ENCODE measurements at places on chromosomes 13 and 19.

- DNase-seq: no peak
Observed at GRCh38 chr13:43251961-43252360, 228.6 kb downstream of the DNAJC15 start.

DNA sequence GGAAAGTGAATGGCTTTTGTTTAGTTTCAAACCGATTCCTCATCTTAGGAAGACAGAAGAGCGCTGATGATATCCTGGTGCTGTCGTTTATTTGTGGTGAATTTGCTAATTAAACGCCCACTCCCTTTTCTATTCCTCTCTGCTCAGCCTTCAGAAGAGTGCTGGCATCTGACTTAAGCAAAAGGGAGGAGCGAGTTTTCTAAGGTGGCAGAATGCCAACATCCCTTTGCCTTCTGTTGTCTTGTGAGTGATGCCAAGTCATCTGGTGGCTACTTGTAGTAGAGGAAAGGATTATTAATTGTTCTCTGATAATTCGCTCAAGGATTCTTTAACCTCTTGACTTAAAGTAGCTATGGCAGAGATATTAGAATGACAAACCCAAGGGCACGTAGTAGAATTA is 68.1 kb downstream of the ERCC5 start:
- no peak for DNase-seq

DNA sequence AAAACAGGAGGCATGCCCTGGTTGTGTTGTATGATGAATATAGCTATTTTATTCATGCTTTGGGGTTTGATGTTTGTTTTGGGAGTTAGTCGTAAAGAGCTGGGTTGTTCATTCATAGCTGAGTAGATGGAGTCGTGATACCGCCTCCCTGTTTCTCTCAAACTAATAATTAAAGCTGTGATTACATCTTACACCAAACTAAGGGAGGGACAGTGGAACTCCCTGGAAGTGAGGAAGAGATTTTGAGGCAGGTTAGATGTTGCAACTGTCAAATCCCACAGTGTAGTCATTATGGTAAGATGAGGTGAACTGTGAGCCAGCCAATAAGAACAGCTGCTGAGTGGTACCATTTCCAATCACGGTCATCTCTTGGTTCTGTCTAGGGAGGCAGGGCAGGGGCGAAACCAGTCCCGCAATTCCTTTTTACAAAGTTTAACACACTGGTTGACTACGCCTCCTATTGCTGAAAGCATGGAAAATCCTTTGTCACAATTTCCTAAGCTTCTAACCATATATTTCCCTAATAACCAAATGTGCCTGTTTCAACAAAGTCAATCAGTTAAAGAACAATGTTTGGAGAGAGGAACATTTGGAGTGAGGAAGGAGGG is 207.6 kb upstream of the SERP2 start:
- no peak for DNase-seq

DNA sequence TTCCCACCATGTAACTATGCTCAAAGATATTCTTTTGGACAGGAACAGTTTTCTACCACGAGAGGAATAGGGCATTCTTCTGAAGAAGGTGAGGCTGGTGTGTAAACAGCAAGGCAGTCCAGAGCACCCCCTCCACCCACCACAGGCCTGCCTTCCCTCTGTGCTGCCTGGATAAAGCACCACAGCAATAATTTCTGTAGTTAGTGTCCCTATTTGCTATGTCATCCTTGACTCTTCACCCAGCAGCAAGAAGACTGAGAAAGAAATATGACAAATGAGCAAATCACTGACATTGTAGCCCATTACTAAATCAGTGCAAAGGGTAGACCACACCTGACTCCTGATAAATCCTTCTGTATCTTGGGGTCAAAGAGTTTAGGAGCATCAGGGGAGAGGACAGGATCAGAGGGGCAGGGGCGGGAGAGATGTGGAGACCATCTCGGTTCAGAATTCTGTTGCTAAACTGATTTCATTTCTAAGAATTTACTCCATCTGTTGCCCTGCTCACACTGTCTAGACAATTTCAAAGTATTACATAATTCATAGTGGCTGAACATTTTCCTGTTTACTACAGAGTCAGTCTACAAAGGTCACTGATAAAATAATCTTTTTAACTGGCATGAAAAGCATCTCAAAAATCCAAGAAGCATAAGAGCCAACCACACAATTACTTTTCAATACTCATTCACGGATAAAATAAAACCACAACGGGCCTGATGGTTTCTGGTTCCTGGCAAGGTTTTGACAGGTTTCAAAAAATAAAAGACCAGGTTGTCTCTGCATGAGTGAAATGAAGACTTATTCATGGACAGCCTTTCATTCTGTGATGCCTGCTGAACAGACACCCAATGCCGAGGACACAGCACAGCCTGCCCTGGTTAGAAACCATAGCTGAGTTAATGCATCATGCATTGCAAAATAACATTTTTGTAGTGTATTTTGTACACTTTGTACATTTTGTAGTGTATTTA is 88.4 kb upstream of the IRS2 start:
- DNase-seq: no peak

DNA sequence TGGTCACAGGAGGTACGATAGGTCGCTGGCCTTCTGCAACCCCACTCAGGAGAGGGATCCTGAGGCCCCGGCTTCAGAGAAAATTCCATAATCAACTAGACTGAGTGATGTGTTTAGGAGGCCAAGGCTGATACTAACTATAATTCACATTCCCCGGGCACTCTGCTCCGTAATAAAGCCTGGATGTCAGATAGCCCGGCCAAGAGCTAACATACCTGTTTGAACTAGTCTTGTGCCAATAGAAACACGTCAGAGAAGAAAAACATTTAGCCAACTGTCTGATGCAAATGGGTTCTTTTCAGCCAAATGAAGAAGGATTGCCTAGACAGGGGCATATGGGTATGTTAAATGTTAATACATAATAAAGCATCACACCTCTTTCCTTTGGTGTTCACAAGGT is 204.2 kb downstream of the TSHZ3 start:
- DNase-seq: no peak

- DNase-seq: no peak
Observed at GRCh38 chr19:47821460-47822020, at the start of gene CRX. CRX (plus strand) TSS chr19:47821937; CDS start chr19:47834444, 12,507 bp downstream.

GRCh38 chr19:50510700-50511068 is 307 bp downstream of the JOSD2 start:
- DNase-seq: no peak

DNA sequence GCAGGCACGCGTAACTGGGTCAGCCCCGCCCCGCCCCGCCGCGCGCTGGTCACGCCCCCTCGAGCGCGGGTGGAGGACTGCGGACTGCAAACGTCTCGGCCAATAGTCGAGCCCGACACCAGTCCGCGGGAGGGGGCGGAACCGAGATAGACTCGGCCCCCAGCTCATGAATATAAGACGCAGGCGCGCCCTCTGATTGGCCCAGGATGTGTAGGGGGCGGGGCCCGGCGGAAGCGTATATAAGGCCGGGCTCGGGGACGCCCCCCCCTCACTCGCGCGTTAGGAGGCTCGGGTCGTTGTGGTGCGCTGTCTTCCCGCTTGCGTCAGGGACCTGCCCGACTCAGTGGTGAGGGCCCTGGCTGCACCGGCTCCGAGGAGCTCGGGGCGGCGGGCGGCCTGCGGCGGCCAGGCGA is at the start of gene CIRBP:
TSS of gene CIRBP (plus strand) at position 268 of the 413 bp plus-strand sequence. CDS start 1,602 bp downstream, outside the sequence.
- DNase-seq: peak; percentile 98

DNA sequence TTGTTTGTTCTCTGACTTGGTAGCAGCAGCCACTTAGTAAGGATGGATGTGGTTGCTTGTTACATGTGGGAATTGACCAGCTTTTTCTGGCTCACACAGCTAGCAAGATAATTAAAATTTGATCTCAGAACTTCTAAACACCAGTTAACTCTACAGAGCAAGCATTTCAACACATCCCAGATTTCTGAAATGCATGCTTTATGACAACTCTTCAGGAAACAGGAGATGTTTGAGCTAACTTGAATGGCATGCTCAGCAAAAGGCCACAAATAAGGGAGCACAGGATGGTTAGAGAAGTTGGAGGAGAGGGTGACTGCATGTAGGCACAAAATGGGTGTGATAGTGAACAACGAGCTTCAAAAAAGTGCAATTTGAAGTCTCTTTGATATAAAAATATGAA is 167.1 kb upstream of the SPRY2 start:
- no peak for DNase-seq

- DNase-seq: no peak
Observed at GRCh38 chr19:30064348-30064699, 122.3 kb downstream of the URI1 start.

DNA sequence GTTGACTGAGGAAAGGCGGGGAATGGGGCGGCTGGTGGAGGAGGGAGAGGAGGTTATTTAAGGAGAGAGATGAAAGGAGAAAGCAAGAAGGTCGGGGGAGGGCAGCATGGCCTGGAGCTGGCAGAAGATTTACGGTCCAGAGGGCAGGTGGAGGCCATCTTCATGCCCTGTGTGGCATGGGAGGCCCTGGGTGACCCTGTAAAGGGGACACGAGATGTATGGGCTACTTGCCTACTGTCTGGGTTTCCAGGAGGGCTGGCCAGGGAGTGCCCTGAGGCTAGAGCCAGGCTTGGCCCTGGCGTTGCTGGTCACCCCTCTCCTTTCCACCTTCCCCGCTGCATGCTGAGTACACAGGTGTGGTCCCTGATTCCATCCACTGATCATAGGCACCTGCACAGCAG is 6.1 kb downstream of the WTIP start:
- DNase-seq: no peak

DNA sequence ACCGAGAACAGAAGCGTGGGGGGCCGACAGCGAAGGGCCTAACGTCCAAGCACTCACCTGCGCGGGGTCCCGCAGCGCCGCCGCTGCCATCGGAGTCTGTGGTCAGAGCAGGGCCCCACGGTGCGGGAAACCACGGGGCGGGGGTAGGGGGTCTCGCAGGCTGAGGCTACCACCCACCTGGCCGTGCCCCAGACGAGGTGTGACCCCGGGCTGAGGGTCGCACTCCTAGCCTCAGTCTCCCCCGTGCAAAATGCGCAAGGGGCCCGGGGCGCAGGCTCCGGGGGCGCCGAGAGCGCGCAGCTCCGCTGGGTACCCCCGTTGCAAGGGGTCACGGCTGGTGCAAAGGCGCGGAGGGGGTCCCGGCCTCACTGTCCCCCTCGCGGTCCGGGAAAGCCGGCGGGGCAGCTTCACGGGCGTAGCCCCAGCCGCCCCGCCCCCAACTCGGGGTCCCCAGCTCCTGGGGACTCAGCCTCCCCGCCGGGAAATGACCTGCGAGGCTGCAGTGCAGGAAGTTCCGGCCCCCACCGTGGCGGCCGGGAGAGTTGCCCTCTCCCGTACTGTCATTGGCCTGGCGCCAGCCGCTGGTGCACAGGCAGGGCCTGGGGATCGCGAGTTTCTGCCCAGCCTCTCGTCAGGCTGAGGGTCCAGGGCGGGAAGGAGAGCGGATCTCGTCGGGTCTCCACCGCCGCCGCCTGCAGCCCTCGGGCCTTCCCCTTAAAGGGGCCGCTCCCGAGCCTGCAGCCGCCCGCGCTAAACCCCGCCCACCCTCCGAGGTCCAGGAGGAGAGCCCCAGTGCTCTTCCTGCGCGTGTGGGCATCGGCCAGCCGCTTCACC is at the start of gene ZNF792:
TSS of gene ZNF792 (minus strand) at position 657 of the 834 bp plus-strand sequence. CDS start at position 90, 567 bp downstream.
- peak; percentile 20 for DNase-seq

DNA sequence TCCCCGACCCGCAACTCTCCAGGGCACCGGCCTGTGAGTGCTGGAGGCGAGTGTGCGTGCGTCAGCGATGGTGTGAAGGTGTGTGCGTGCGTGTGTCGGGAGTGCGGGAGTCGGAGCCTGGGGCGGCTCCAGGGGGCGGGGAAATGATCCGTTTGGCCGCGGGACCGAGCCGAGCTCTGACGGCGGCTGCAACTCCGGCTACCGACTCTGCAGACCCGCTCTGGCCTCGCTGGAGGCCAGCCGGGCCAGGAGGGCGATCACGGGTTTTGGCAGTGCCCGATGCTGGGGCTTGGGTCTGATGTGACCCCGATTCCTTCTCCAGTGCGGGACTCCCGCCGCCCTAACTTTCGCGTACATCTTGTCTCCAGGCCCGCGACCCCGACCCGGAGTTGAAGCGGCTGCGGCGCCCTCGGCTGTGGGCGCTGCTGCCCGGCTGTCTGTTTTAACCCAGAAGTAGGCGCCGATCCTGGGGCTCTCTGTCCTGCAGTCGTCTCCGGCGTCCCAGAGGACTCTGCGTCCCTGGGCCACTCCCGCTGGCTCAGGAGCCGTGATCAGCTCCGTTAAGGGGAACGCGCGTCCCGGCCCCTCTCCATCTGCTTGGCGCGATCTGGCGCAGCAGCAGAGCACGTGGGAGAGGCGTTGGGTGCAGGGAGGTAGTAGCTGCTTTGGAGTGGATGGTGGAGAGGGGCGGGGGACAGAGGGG is 1.2 kb downstream of the CHST8 start:
- no peak for DNase-seq

GRCh38 chr13:40910324-40911050 is 108.6 kb downstream of the ELF1 start:
- DNase-seq: no peak

- DNase-seq: no peak
Observed at GRCh38 chr19:55096061-55096701, 20.5 kb downstream of the EPS8L1 start.

- DNase-seq: no peak
Observed at GRCh38 chr19:45469945-45470761, 2.4 kb downstream of the FOSB start.

Data from activated gamma-delta T cell (primary cell).